IPS-NIHi11 (cell line): ENCODE measurements at places on chromosomes 5 and 9.

- no peak for DNase-seq
These were observed 18.6 kb downstream of the TMEM161B start for GRCh38 chr5:88250010-88250409.

- DNase-seq = no peak
These were observed 270.9 kb upstream of the ANKH start for GRCh38 chr5:15142458-15142857.

GRCh38 chr9:97753975-97754374 is 56.8 kb upstream of the XPA start:
- no peak for DNase-seq

DNA sequence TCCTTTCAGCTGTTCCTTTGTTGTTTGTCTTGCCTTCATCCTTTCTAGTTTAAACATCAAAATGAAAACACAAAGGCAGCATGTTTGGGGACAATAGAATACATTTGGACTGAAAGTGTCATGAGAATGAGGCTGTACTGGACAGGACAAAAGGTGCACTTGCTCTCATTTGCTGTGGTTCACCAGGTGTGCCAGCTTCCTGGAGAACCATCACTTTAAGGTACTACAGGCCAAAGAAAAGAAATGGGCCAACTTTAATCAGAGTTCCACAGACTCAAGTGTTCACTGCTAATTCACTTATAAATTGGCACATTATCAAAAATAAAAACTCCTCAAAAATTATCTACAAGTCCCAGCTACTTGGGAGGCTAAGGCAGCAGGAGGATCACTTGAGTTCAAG is 53.8 kb downstream of the ABHD17B start:
- DNase-seq = no peak

DNA sequence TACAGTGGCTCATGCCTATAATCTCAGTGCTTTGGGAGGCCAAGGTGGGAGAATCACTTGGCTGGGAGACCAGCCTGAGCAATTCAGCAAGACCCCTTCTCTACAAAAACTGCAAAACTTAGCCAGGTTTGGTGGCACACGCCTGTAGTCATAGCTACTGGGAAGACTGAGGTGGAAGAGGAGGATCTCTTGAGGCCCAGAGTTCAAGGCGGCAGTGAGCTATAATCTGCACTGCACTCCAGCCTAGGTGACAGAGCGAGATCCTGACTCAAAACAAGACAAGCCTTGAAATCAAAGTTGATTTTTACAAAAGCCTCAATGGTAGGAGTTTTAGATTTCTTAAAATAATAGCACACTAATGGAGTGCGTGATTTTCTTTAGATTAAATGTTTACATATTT is 14.6 kb downstream of the UBE2D2 start:
- no peak for DNase-seq

DNA sequence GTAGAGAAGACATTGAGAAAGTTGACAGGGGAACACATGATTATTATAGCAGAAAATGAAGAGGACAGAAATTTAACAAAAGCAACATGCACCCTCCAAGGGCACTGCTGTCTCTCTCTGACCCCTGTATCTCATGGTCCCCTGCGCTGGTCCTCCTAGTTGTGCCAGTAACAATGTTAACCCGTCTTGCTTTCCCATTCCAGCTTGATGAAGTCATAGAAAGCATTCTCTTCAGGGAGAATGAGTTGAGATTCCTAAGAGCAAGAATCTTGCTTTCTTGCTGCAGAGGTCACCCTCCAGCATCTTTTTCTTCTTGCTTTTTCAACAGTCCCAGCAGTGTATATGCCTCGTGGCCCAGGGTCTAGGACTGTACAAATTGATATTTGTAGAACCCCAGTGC is 279.6 kb upstream of the ADAMTSL1 start:
- no peak for DNase-seq

- no peak for DNase-seq
These were observed 80.1 kb upstream of the PLEKHG4B start for GRCh38 chr5:11898-12297.

DNA sequence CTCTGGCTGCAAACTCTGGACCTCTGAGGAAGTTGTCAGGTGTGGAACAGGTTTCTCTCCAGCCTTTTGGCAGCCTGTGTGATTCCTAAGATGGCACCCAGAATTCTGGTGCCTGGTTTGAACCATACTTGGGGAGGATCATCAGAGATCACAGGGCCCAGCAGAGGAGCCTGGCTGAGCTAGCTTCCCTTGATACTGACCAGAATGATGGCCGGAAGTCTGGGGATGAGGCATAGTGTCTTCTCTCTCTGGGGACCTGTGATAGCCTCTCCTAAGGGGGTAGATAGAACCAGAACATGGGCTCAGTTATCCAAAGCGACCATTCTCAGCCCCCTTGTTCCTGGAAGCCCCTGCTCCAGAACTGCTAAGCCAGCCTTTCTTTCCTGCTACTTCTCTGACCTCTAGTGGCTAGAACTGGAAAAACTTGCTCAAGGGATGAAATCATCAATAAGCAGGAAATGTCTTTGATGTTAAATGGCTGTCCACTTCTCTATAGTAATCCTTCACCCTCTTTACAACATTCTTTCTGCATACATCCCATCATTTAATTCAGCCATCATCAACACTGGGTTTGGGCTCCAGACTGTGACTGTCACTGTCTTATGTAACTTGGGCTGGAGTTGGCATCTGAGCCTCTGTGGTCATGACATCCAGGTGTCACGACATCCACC is 55.1 kb downstream of the C9orf152 start:
- peak; percentile 53 for DNase-seq

DNA sequence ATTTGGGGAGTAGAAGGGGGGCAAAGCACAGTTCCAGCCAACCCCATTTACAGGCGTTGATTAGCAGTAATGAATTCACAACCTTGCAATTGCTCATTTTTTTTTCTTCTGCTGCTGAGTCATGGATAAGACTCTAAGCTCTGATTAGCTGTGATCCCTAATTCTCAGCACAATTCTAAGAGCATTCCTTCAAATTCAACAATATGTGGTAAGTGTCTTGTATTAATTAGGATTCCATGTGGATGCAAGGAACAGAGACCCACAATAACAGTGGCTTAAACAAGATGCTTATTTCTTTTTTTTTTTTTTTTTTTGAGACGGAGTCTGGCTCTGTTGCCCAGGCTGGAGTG is 133.4 kb downstream of the PALM2AKAP2 start:
- no peak for DNase-seq

- DNase-seq = no peak
These were observed 39.3 kb downstream of the CLINT1 start for GRCh38 chr5:157819502-157820115.

GRCh38 chr5:59698207-59699178 is 195.0 kb downstream of the PDE4D start:
- no peak for DNase-seq

DNA sequence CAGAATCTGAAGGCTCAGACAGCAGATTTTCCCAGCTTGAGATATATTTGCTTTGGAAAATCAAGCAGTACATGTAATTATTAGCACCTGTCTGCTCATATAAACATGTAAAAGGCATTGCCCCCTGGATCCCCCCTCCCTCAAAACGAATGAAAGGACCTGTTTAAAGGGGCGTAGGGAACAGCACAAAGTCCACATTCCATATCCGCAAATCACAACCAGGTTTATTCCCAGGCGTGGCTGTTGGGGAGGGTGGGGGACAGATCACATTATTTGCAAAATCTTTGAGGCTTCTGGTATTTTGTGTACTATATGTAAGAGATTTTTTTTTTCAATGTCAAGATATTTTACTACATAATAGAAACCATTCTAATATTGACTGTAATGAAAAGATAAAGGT is 8.7 kb upstream of the MRPS2 start:
- no peak for DNase-seq

- DNase-seq = no peak
These were observed 36.3 kb upstream of the GCNT4 start for GRCh38 chr5:75088648-75089047.

DNA sequence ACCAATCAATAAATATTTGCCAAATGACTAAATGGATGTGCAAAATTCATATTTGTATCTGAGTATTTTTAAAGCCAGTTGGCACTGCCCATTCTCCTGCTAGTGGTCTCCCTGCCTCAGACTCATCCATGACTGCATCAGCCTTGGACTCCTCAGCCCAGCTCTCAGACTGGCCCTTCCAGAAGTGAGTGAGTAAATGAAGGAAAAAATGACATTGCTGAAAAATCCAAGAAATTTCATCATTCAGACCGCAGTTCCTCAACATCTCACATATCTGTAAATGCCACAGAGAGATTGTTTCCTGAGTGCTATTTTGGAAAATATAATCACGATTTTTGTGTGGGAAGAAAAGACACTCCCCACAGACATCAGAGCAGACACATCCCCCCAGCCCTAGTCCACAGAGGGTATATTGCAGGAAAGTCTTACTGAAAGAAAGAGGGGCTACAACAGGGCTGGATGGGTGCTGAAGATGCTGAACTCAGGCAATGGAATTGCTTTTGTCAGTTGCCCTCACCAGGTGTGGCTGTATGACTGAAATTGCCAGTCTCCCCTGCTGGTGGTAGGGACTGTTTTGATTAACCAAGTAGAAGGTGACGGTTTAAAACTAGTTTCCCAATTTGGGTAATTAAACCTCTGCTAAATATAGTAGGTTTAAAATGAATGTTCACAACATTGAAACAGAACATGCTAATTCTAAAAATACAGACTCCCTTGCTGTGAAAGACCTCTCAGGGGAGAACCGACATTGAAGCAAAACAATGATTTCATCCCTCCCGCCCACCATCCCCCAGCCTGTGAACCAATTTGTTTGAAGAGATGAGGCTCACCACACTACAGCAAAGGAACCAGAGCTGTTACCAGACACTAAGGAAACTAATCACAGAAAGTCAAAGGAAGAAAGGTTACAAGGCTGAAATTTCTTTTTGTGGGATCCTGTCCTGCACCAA is 158.8 kb downstream of the DEPDC1B start:
- peak; percentile 39 for DNase-seq

DNA sequence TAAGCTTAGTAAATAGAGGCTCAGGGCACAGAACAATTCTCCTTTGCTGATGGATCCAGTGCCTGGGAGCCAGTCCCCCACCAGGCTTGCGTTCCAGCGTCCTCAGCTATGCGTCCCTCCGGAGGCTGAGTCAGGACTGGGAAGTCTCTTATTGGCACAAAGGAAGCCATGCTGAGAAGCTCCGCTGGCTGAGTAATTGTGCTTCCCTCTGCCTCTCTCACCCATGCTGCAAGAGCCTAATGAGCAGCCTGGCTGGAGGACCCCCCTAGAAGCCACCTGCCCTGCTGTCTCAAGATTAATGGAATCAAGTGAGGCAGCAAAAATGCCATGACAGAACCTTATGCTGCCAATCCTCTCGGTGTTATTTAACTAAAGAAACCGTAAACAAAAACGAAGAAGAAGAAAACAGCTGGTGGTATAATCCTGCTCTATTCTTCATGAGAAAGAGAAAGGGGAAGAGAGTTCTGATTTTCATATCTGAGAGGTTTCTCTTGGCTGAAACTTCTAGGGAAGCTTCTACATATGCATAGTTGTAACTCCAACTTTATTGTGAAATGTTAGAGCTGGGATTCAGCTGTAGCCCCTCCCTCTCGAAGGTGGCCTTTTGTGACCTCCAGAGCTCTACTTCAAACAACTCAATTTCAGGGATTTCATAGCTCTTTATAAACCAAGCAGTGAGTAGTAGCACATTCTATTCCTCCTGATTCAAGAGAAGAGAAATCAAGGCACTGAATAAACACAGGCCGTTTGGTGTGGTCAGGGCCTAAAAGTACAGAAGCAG is 185.4 kb upstream of the SEMA6A start:
- peak; percentile 41 for DNase-seq

DNA sequence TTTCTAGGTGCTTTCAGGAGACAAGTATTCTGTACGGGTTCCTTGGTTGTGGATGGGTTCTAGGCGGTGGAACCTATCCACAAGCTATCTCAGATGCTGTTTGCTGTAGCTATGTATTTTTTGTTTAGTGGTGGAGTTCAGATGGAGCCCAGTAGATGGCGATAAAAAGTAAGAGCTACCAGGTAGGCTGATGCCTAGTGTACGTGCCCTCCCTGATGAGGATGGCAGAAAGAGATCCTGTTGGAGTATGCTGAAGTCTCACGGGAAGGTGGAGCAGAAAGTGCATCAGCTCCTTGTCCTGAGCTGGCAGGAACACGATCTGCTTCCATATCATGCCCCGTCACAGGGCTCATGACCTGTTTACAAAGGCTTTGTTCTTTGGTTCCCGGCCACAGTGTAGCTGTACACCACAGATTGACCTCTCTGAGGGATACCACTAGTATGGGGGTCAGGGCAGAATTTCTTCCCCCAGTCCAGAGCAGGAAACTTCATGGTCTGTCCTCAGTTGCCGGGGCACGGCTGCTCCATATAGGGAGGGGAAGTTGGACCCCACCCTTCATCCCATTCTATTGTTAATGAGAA is 12.6 kb upstream of the UGT3A2 start:
- peak; percentile 81 for DNase-seq

DNA sequence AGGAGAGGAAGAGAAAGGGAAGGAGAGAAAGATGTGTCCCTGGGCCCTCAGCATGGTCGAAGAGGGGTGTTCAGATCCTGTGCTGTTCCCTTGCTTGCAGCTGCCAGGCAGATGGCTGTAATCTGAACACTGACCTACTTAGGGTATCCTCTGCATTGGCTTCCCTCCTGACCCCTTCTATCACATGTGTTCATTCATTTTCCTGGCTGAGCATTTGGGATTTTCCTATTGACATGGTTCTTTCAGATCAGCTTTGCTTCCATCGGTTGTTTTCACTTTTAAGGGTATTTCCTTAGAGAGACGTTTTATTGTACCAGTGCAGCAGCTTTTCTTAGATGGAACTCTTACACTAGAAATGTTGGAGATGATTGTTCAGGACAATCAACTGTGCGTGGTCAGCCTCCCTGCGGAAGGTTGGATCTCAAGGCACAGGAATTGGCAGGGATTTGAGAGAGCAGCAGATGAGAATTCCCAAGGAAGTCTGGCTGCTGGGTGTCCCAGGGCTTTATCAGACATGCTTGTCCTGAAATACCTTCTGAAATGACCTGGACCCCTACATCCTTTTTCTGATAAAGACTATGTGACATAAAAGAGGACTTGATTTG is 26.0 kb downstream of the ACTBL2 start:
- no peak for DNase-seq

- no peak for DNase-seq
These were observed 59.4 kb upstream of the PTPN3 start for GRCh38 chr9:109557481-109557880.

GRCh38 chr9:135147474-135147805 is 60.0 kb downstream of the OLFM1 start:
- no peak for DNase-seq

DNA sequence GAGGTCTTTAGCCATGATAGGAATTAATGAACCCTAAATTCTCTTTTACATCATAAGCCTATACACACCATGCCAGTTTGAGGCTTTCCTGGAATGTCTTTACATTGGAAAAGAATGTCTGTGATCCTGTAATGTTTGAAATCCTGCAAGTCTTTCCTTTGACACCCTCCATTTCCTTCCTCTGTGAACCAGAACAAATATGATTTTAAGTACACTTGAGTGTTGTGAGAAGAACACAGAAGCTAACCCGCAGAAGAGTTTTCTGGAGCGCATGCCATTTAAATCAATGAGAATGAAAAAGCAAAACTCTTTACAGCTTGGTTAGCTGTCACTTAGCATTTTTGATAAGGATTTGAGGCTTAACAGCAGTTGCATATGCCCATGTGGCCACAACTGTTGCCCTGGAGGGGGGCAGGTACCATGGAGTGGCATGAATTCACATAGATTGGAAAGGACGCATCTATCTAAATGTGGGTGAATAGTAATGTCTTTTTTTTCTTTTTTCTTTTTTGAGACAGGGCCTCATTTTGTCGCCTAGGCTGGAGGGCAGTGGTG is 372.6 kb downstream of the KDM4C start:
- DNase-seq = no peak

- no peak for DNase-seq
These were observed 149.6 kb upstream of the C9orf72 start for GRCh38 chr9:27722866-27723265.

GRCh38 chr9:89218040-89218928 is 39.7 kb upstream of the SHC3 start:
- peak; percentile 47 for DNase-seq

GRCh38 chr5:38285226-38285625 is 26.9 kb downstream of the EGFLAM start:
- DNase-seq = no peak
